Stimulated activated CD4-positive, alpha-beta T cell treated with anti-CD3 and anti-CD28 coated beads, Interleukin-12 subunit alpha, Interleukin-12 subunit beta, amount 100 ng/mL, for 24 hours (primary cell): ENCODE measurements at places on chromosomes 12 and 14.

DNA sequence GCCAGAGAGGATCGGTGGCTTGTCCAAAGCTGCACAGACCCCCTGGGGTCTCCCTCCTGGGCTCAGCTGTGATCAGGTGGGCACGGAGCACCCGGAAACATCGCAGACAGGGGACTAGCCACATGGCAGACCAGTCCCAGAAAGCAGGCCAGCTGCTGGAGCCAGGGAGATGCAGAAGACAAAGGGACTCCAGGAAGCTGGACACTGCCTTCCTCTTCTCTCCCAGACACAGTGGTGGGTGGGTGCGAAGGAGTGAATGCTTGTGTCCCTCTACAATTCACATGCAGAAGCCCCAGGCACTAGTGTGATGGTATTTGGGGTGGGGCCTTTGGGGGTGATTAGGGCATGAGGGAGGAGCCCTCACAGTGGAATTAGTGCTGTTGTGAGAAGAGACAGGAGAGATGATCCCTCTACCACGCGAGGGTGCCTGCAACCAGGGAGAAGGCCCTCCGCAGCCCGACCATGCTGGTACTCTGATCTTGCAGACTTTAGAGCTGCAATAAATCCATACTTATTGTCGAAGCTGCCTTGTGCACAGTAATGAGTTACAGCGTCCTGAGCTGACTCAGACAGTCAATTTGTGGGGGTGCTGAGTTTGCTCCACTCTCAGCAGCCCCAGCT, 95.2 kb downstream of the CALM1 start:
- DNase-seq, result no peak

DNA sequence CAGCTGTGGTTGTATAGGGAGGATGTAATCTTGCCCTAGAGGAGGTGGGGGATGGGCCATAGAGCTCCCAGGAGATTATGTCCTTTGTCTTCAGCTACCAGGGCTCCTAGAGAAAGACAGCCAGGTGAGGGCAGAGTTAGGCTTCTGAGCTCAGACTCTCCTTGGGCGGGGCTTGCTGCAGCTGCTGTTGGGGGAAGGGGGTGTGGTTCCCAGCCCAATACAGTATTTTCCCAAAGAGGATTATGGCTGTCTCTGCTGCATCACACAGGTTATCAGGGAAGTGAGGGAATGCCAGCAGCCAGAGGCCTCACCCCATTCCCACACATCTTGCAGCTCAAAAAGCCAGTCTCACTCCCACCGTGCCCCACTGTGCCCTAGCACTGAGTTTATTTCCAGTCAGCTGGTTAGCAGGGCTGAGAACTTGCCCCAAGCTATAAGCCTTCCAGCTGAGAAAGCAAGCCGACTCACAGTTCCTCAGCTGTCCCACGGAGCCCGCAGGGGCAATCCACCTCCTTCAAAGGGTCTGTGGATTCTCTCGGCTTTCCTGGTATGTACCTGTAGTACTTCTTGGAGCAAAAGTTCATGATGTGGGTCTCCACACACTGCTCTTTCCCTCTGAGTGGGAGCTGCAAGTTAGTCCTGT, 217.3 kb upstream of the CPNE8 start:
- DNase-seq, result no peak

- DNase-seq, result no peak
These were observed 63.1 kb upstream of the SOX5 start for GRCh38 chr12:24012528-24012927.

DNA sequence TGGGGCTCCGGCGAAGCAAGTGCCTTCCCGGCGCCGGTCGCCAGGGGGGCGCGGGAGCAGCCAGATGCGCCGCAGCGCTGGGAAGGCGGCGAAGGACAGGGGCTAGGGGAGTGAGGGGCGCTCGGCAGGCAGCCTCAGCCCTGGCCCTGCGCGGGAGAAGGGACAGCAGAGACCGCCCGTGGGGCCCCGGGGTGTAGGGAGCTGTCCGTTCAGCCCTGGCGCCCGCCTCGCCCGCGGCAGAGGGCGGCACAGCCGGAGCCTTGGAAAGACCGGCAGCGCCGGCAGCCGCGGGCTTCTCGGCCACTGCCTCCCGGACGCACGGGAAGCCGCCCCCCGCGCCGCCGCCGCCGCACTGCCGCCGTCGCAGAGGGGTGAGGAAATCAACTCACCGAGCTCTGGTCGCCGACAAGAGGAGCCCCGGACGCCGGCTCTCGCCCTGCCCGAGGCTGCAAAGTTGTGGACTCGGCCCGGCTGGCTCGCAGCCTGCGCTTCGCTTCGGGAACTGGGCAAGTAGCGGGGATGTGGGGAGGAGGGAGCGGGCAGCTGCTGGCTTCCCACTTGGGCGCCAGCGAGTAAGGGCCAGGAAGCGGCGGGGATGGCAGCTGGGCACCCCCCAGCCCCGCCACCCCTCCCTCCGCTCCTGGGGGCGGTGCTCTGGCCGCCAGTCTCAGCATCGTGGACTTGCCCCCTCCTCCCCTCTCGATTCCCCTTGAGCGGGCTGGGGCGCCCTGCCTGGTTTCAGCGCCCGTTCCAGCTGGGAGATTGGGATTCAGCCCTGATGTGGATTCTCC, at the start of gene ZDHHC22:
Gene ZDHHC22 (minus strand): TSS at position 578 of the 791 bp plus-strand sequence. CDS start 2,053 bp downstream, outside the sequence.
- no peak for DNase-seq

DNA sequence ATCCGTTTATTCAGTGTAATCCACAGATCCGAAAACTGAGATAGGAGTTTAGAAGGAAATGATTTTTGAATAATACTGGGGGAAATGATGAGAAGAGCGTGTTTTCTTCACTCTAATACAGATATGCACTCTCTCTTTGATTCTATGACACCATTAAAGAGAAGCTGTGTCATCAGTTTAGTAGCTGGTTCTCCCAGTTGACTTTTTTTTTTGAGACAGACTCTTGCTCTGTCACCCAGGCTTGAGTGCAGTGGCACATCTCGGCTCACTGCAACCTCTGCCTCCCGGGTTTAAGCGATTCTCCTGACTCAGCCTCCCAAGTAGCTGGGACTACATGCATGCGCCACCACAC, 48.4 kb upstream of the EML1 start:
- no peak for DNase-seq
